ENCODE measurements at places on chromosomes 3 and 15.

GRCh38 chr15:90812171-90812957, 56.0 kb upstream of the FURIN start:
- DNase-seq, result no peak

DNA sequence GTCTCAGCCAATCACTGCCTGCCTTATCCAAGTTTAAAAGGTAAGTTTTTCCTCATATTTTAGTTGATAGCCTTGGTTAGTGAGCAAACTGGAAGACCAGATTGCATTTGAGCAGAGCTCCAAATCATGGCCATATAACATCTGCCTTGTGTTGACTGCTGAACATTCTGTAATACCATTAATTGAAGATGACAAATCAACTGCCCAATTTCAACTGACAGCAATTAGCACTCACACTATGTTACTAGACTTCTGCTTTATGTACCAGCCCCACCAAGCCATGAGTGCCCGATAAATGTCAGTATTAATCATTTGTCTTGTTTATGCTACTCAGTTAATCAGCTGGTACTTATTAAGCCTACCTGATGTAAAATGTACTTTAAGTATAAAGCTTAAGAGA, 83.1 kb downstream of the CGGBP1 start:
- DNase-seq, result no peak

- DNase-seq, result peak; percentile 76
These were observed 206.1 kb downstream of the TIGIT start for GRCh38 chr3:114499976-114500375.

- peak; percentile 63 for DNase-seq
These were observed 29.2 kb downstream of the NEO1 start for GRCh38 chr15:73081321-73081958.

GRCh38 chr15:89490081-89490813, 6.1 kb downstream of the RHCG start:
- no peak for DNase-seq

DNA sequence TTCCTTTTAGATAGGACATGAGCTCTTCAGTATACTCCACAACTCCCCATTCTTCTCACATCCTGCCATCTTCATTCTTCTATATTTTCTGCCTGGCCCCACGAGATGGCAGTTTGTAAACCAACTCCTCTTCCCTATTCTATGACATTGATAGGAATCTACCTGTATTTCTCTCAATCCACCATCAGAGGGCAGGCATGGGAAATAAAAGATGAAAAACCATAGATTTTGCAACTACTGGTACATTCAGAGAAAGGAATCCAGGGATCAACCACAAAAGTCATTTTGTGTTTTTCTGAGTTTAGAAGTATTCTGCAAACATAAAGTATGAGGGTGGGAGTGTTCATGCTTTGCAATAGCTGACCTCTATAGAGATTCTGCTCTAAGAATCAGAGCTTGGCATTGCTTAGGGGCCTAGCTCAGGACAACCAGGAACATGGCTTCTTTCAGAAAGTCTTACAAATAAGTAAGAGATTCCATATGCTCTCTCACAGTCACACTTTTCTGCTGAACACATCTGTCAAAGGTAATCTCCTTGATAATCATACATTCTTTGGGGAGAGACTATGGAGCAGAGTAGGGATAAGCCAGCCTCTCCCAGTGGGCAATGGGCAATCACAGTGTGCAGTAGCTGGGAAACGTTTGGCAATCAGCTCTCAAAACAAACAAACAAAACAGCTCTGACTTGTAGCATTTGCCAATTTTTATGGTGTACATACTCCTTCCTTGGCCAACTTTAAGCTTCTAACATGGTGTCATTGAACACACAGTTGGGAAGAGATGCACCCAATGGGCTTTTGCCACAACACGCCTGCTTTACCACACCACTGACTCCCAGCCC, 43.1 kb upstream of the SLC25A36 start:
- peak; percentile 70 for DNase-seq

DNA sequence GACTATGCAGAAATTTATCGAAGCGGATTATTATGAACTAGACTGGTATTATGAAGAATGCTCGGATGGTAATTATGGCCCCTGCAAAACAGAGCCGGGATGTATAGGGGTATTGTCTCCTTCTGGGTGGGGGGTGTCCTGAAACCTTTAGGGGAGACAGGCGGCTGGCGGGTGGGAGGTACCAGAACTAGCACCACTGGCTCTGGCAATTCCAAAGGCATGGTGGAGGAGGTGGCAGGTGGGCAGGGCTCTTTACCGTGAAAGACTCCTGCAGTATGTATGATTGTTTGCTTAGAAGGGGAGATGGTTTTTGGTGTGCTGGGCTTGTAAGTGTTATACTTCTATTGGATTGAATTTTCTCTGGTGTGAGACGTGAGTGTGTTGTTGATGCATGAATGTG, 58.4 kb downstream of the TRAK1 start:
- no peak for DNase-seq

DNA sequence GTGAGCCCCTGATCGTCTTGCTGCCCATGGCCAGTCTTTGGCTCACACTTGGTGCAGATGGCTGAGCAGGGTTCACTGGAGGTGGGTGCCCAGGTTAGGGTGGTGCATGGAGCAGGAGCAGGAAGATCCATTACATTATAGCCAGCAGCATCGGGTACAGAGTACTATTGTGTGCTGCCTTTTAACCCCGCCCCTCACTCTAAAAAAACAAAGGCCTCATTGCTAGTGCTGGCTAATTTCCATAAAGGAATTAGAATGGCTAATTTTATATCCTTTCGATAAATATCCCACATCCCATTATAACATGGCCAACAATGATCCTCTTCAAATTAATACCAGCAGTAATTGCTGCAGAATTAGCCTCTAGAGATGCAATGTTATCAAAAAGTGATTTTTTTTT, 45.8 kb upstream of the PPP4R2 start:
- no peak for DNase-seq

GRCh38 chr15:77416148-77416455, 3.8 kb downstream of the PEAK1 start:
- peak; percentile 22 for DNase-seq

- no peak for DNase-seq
These were observed 103.7 kb upstream of the MNS1 start for GRCh38 chr15:56568466-56569167.

DNA sequence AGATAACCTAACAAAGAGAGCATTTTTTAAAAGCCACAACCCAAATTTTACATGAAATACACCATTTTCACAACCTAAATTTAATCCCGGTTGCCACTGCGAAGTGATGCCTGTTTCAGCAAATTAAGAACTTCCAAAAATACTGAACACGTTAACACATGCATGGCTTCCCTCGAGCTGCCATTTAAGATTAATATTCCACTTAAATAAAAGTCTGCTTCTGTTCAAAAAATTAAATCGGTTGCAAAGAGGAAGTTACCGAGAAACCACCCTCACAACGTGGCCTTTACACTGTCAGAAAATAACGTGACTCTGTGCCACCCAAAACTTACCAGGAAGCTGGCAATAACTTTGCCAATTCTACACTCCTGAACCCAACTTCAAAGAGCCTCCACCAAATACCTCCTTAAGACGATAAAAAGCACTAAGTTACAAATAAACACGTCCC, 1.2 kb downstream of the TBL1XR1 start:
- no peak for DNase-seq

DNA sequence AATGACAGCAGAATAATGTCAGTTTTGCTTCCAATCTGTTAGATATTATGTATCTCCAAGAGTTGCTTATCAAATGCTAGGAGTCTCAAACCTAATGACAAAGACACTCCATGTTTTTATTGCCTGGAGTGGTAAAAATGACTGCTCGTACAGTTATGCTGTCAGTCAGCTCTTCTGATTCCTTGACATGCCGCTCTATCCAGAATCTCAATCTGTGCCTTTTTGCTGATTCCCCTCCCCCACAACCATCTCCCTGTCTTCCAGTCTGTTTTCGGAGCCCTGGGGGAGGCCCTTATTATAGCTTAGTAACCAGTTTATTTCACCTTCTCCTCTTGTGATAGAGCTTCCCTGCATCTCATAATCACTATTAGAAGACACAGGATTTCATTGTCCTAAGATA, 2.6 kb downstream of the MKRN2 start:
- no peak for DNase-seq

GRCh38 chr3:170977949-170978745, 48.4 kb downstream of the SLC2A2 start:
- DNase-seq, result peak; percentile 49

DNA sequence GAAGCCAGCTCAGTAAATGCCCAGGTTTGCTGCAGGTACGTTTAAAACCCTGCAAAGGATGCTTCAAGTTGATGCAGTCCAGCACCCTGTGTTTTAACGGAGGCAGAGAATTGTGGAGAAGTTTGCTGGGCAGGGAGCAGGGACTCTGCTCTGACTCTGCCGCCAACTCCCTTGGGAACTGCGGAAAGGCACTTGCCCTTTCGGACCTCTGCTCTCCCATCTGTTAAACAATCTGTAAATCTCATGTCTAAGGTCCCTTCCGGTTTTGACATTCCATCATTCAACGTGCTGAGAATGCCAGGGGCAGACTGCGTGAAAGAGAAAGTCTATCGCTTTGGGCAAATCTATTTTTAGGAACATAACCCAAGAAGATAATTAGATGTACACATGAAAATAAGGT, 184.5 kb downstream of the OPA1 start:
- peak; percentile 84 for DNase-seq

GRCh38 chr3:184618811-184619210, 57.2 kb downstream of the EPHB3 start:
- DNase-seq, result no peak

- DNase-seq, result no peak
These were observed 280.6 kb downstream of the LPP start for GRCh38 chr3:188434594-188434993.

DNA sequence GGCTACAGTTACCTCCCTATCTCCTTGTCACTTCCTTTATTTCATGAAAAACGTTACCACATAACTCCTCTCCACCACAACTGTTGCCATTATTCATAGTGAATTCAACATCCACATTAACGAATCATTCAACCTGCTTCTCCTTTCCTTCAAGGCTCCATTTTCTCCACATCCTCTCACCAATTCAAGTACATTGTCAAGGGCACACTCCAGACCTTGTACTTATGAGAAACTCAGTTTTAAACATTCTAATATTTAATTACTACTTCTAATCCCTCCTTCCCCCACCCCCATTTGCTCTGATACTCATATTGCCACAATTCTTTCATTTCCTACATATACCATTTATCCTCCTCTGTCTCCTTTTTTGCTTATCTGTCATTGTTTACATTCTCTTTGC, 871.2 kb downstream of the TUSC7 start:
- DNase-seq, result no peak

- peak; percentile 83 for DNase-seq
These were observed 126.5 kb downstream of the FMN1 start for GRCh38 chr15:33068007-33068481.

DNA sequence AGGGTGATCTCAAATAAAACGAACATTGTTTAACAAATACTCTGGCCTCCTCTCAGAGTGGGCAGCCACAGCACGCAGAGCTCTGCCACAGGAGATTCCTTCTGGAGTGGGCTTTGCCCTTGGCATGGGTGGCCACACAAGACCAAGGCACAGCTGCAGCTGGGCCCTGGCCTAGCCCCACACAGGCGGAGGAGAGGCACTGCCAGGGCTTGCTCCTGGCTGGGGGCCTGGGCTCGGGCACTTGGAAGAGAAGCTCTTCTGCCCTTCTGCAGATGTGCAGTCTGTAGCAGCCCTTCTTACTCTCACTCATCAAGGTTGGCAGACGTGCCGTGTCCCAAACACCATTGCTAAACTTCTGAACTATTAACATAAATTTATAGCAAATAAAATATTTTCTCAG, 67.2 kb downstream of the CRTC3 start:
- no peak for DNase-seq

DNA sequence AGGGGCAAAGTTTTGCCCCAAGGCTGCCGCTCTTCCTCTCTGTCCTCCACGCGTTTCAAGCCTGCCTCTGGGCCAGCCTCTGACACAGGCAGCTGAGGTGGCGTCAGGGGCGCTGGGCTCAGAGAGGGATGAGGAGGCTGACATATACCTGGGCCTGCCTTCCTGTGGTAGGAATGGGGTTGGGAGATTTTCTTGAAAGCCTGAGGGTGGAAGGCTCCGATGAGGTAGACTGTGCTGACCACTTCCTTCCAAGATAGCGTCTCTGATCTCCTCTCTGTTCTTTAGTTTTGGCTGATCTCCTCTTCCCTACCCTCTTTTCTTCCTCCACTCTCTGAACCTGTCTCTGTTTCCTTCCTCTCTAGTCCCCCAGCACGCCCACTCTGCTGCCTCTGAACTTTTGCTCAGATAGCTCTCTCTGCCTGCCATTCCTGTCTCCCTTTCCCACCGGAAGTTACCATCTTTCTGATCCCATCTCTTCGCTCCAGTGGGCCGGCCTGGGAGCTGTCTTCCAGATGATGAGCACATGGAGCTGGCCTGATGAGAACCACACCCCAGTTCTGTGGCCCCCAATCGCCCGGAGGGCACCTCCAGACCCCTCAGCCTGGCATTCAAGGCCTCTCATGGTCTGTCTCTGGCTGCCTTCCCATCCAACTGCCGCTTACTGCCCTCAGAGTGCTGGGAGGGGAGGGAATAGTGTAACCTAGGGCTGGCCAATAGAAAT, 32.5 kb upstream of the LCTL start:
- DNase-seq, result no peak

DNA sequence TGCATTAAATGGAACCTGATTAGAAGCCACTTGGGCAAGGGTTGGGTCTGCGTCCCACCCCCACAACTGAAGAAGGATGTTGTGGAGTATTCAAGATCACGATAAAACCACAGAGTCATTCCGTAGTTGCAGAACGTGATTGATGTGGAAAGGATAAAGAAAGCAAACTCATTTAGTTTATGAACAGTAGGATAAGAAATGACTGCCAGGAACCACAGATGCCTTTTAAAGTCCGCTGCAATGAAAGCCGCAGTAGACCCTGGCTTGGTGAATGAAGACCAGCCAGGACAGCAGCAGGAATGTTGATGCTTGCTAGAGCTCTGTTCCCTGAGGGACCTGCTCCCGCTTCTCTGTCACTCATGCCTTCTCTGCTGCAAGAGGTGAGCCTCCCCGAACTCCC, 111.5 kb downstream of the GABRG3 start:
- DNase-seq, result no peak

GRCh38 chr3:186418671-186419145, 56.7 kb upstream of the DGKG start:
- no peak for DNase-seq

- no peak for DNase-seq
These were observed 342.8 kb upstream of the ARPP21 start for GRCh38 chr3:35296533-35296932.

DNA sequence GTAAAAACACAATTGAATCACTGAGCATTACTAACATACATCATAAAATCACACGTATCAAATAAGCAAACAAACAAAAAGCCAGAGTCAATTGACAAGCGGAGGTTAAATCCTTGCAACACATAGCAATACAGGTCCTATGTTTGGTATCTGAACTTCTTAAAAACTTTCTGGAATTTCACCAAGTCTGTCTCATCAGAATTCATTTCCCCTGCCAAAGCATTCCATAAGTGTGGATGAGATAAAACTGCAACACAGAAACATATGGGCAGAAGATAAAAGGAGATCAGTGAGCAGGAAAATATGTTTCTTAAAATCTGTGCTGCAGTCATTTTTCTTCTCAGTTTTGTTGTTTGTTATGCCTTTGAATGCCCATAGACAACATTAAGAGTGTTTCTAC, 1155.5 kb downstream of the TBL1XR1 start:
- no peak for DNase-seq

Measured in RPMI7951 (cell line).